ENCODE measurements at places on chromosomes 4 and X.
A peak's percentile ranks its signal among the peaks of the same experiment; 100 is the strongest.

GRCh38 chrX:15686818-15687685 lies 22.4 kb upstream of the CLTRN start:
- DNase-seq = peak; percentile 44

- DNase-seq = no peak
Observed at GRCh38 chrX:13283950-13284546, 35.8 kb downstream of the ATXN3L start.

- no peak for DNase-seq
Observed at GRCh38 chr4:147793569-147794313, 61.9 kb downstream of the ARHGAP10 start.

GRCh38 chrX:136870064-136870463 lies 10.5 kb downstream of the RBMX start:
- no peak for DNase-seq

DNA sequence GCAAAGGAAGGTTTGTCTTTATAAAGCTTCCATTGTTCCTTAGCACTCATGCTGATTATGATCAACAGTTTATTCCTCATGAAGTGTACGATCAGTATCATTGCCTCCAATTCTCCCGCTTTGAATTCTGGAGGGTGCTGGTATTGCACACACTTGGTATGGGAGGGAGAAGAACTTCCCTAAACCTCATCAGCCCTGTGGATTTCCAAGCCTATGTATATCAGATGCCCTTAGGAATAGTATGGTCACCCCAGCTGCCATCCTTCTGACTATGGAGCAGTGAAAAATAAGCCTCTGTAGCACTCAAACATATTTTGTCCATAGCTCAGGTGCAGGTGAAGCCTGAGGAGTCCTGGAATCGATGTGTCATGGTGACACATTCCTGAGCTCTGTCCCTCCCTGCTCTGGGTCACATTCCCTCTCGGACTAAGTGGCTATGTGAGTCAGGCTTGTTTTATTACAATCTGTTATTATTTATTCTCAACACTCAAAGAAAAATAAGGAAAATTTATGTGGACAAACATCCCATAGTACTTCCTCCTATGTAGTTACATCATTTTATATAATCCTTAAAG lies 2.0 kb upstream of the ZDHHC9 start:
- DNase-seq = no peak

DNA sequence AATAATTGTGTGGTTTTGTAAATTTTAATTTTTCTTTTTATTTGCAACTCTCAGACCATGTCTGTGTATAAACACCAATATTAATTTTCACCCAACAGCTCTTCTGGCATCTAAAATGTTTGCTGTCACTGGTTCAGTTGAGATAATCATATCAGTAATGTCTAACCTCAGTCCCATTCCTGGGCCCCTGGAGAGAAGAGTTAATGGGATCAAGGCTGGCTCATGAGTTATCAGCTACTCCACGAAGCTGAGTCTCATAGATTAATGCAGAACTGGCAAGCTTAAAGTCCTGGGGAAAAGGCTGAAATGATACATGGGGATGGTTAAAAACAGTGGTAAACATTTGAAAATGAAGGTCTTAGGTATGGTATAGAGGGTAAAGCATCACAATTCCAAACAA lies 28.4 kb upstream of the TSPAN5 start:
- no peak for DNase-seq

DNA sequence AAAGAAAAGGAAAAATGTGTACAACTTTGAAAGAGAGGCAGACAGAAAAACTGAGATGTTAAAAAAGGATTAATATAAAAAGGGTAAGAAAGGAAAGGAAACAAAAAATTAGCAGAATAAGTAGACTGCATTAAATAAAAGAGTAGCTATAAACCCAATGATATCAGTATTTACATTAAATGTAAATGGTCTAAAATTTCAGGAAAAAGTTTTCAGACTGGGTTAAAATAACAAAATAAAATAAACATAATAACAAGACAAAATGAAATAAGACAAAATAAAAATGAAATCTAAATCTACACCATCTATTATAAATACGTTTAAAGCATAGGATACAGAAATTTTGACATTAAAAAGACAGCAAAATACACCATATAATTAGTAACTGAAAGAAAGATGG lies 199.0 kb downstream of the HTR2C start:
- DNase-seq = no peak

DNA sequence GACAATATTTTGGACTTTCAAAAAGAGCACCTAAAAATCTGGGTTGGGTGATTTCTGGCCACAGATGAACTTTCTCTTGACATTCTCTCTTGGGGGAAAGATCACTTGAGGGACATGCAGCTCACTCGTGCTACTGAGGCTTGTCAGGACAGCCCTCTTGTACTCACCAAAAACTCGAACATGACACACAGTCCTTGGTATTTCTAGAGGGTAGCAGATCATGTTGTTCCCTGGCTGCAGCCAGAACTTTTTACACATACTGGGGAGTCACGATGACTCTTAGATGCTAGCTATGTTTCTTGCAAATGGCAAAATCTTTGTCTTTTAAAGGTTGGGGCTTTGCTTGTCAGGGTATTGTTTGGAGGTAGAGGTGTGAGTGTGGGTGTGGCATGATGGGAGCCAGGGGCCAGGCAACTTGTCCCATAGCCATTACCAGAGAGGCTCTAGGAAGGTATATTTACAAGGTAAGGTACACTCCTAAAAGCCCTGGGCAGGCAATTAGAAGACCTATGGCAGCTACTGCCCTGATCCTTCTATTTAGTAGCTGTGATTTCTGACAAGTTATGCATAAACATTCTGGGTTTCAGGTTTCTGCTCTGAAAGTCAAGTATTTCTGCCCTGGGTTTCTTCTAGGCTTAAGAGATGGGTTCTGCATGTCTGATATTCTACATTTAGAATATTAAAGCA lies 241.7 kb upstream of the TLL1 start:
- DNase-seq = no peak

DNA sequence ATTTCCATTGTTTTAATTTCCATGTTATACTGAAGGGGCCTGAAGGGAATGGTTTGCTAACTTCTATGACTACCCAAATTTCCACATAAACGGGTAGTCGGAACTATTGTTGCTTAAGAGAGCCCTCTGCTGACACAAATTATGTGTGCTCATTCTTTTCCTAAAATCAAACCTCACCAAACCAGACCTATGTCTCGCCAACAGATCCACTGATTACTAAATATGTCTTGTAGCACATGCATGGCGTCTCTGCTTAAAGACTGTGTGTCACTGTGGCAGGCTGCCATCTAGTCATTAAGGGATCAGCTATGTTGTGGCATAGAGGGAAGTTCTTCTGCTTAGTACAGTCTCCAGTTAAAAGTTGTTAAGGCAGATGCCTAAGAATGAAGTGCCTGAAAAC lies 25.1 kb downstream of the PIR start:
- no peak for DNase-seq

- no peak for DNase-seq
Observed at GRCh38 chr4:69999420-69999819, 3.7 kb downstream of the STATH start.

DNA sequence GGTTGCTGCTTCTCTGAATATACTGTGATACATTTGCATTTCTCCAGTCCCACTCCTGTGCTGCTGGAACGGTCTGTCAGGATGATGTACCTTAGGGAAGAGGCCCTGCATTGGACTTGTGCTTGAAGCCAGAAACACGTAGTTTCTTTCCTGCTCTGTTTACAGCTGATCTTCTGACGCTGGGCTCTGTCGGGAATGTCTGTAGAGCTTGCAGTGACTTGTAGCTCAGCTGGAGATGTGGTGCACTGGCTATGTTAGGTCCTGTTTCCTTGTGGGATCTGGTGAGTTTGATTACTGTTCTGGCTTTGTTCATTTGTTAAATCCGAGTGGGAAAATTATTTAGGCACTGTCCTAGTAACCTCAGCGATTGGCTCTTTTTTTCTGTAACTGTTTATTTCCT lies 137.2 kb upstream of the WDR1 start:
- DNase-seq = no peak

DNA sequence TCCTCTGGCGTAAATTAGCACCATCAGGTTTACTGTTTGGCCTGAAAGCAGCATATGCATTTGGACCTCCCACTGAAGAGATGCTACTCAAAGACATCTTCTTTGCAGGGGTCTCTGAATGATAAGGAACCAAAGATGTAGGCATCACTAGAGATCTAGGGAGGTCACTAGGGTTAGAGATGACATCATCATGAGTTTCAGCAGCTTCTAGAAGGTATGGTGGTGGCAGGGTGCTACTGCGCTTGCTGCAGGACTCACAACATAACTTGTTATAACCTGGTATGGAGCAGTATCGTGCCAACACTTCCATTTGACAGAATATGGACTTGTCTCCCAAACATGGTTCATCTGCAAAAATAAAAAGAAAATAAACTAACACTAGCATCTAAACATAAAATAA lies 251.6 kb downstream of the NPFFR2 start:
- no peak for DNase-seq

DNA sequence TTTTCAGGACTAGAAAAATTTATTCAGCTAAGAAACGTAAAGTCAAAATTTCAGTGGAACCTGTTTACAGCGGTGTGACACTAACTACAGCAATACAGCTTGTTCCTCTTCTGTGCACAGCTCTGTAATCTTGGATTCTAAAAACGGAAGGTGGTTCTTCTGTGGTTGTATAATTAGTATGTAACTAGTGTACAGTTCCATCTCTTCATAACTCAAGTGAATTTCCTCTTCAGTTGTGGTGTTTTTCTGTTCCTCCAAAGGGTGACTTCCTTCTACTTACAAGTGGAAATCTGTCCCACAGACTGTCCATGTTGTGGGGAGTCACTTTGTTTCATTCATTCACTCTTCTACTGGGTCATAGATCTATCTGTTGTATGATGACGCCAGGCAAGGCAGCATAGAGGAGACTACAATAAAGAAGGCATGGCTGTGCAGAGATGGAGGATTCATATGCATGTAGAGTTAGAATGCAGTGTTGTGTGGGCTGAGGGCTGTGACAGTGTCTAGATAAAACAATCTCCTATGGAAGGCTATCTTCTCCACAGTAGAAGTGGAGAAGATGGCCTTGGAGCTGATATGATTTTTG lies 5.4 kb downstream of the DAPP1 start:
- no peak for DNase-seq

GRCh38 chrX:13223868-13224567 lies 95.8 kb downstream of the ATXN3L start:
- no peak for DNase-seq

GRCh38 chr4:161564230-161564834 lies 599.5 kb downstream of the FSTL5 start:
- DNase-seq = no peak

DNA sequence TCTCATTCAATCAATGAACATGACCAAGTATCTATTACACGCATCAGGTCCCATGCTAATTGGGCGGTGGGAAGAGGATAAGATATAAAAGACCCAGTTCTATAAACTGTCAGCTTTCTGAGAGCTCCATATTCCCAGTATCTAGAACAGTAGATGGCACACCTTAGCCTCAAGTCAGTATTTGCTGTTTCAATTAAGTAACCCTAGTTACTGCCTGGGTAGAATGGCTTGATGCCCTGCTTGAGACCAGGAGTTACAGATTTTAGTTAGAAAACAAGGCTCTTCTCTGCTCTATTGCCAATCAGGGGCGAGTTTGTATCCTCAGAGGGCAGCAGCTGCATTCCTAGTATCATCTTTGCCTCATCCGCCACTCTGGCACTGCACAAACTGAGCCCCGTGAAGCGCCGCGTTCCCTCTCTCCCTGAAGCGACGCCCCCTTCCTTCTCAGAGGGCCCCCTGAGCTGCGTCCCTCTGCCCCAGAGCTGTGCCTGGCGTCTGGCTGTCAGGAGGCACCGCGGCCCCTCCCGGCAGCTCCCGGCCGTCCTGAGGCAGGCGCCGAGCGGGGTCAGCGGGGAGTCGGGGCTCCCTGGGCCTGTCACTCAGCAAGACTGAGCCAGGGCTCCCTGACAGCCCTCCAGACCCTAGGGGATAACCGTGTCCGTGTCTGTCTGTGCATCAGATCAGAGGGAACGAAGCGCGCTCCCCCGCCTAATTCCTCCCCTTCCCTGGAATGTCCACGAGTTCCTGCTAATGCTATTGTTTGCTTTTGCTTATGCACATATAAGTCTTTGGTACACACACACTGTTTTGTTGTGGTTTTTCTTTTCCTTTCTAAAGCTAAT lies 212.4 kb upstream of the TTC29 start:
- DNase-seq = no peak

DNA sequence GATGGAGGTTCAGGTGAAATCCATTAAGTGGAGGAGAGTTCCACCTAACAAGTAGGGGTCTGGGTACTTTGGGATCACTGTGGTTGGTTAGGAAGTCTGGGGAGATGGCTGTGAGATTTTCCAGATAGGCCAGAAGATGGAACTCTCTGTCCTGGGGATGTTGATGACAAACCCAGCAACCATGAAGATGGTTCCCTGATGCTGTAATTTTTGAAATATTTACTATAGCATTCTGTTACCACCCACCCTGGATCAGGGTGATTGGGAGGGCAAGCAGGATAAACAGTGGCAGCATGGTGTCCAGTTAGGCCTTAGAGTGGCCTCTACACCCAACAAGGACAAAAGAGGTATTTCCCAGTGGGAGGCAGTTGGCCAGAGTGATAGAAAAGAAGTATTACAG lies 15.9 kb upstream of the NELFA start:
- DNase-seq = no peak

DNA sequence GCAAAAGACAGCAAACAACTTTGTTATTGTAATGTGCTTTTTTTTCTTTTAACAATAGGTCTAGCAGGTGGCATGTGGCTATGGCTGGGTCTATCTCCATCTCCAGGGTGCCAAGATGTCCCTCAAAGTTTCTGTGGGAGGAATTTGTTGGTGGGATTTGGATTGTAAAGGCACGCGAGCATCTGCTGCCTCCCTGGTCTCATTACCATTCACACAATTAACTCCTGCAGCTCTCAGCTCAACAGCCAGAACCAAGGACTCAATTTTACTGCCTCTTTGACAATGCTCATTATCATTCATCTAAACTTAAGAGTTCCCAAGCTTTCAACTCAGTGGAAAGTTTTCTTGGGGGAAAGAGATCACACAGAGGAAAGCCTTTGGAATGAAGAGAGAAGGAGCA lies 10.9 kb upstream of the PCDH18 start:
- no peak for DNase-seq

GRCh38 chr4:182242787-182243186 lies 415 bp upstream of the TENM3 start:
- no peak for DNase-seq

- DNase-seq = no peak
Observed at GRCh38 chrX:22950269-22951266, 49.2 kb upstream of the DDX53 start.

GRCh38 chr4:187046471-187046870 lies 322.8 kb upstream of the FAT1 start:
- DNase-seq = no peak

DNA sequence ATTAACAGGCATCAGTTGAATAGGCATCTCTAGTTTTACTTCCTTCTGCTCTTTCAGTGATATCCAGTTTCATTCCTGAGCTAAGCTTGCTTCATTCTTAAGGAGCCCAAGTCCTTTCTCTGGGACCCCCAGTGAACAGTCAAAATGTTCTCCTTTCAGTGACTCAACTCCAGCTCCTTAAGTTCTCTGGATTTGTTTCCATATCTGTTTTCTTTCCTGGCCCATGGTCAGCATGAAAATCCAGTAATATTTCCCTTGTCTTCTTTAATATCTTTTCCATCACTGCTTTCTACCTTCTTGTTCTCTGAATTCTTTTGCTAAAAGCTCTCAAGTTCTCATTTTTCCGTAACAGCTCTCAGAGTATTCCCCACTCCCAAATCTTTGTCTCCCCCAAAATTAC lies 25.5 kb downstream of the ADGRL3 start:
- no peak for DNase-seq

- no peak for DNase-seq
Observed at GRCh38 chr4:123229286-123229685, 167.3 kb upstream of the SPRY1 start.

GRCh38 chr4:43435291-43435690 lies 542.8 kb downstream of the GRXCR1 start:
- no peak for DNase-seq

- DNase-seq = no peak
Observed at GRCh38 chrX:107576841-107577240, 51.5 kb upstream of the PRPS1 start.

Data from activated naive CD4-positive, alpha-beta T cell treated with Interleukin-2 at 50 U/mL for 16 hours (primary cell).